T-helper 1 cell (primary cell): ENCODE measurements at places on chromosomes 7 and 10.

- no peak for DNase-seq
Measured at GRCh38 chr10:92419740-92420545, 129.0 kb downstream of the MARCHF5 start.

DNA sequence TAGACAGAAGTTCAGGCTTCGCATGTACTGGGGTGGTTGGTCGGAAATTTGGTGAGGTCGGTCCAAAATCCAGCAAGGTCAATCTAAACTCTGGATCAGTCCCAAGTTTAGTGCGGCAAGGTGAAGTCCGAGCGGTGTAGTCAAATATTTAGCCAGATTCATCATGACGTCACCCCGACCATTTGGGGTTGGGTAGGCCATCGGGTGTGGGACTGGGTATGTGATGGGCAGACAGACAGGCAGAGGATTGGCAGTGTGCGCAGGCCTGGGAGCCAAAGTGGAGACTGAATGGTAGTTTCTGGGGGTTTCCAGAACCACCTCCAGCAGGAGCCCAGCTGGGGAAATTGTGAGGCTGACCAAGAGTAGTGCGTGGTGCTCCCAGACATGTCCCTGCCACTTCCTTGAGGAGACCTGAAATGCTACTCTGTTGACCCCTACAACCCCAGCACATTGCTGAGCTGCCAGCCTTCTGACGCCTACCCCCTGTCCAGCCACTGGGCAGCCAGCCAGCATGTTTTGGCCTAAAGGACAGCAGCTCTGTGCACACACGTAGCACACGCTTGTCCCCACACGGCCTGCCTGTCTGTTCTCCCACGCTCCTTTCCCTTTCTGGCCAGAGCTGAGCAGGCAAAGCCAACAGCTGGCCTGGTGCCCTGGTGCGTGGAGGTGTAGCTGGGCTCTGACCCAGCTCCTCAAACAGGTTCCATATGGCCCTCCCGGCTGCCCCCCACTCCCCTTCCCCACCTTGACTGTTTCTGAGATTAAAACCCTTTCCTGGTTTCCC is 55.9 kb downstream of the FAM241B start:
- no peak for DNase-seq

DNA sequence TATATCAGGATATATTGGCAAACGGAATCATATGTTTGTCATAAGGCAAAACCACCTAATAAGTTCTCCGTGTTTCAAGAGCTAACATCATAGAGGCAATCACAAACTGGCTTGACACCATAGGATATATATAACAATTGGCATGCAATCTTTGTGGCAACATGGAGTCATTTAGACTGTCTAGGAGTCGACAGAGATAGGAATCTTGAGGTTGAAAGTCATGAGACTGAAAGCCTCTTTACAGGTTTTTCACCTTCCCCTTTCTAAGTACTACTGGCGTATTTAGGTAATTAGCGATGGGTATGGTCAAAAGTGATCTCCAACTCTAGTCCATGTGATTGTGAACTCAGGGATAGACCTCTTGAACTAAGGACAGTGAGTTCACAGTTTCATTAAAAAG is 63.7 kb downstream of the THSD7A start:
- no peak for DNase-seq

DNA sequence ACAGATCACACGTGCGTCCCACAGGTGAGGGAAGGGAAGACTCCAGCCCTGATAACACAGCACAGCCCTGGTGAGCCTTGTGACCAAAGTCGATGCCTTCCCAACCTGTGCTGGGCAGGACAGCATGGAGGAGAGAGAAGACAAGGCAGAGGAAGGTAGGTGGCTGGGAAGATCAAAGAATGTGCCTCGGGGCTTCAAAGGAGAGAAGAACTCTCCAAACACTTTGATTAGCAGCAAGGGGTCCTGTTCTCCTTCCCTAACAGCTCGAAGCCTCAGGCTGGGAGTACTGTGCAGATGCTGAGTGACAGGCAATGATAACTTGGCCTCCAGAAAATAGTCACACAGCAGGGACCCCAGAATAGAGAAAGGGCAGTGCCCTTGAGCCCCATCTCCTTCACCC is 288.5 kb downstream of the TCERG1L start:
- DNase-seq: no peak

DNA sequence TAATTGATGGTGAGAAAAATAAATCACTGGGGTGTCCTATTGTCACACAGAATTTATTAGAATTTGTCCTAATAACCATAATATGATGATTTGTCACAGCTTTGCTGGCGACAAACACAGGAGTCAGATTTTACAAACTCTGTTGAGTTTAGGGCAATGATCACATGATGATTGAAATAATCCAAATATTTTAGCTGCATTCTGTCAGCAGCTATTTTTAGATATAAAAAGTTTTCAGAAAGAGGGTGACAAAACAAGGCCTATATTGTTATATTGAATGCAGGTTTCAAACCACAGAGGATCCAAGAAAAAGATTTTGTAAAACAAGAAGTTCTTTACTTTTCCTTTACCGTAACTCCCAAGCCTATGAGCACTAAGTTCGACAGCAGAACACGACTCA is 178.8 kb downstream of the ADAM12 start:
- no peak for DNase-seq
